Naive thymus-derived CD4-positive, alpha-beta T cell (primary cell): ENCODE measurements at places on chromosomes 1 and 21. TPM values are rescaled to one million over a fixed set of nuclear protein-coding genes. Genes with fewer than 3 reads are reported as not detected.

Gene CDC42BPA
- total RNA-seq: 1.4 TPM

GRCh38 chr1:119659628-119660027 lies 11.6 kb upstream of the ZNF697 start:
- H3K27me3 ChIP-seq: no peaks in the 10 kb centered on the region
- H3K4me3 ChIP-seq: no peak overlapping the region
- DNase-seq: no peak
- H3K27ac ChIP-seq: no peak overlapping the region
- H3K36me3 ChIP-seq: no peaks in the 10 kb centered on the region

DNA sequence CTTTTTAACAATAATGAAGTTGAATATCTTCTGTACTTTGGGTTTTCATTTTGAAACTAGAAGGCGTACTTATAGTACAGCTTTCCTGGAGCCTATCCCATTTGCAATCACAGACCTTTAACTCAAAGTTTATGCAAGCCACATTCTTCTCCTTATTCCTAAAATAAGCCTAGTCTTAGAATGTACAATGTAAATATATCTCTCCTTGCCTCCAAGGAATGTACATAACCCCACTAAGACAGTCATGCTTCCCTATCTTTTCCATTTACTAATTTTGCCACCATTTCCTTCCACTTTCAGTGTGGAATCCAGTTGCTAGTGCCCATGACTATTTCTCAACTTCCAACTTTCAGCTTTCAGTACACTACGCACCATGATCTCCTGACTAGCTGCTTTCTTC lies 327.6 kb downstream of the ST6GALNAC3 start:
- H3K27me3 ChIP-seq: no peaks in the 10 kb centered on the region
- H3K4me3 ChIP-seq: no peak overlapping the region
- H3K27ac ChIP-seq: no peak overlapping the region
- no peak for DNase-seq
- H3K4me1 ChIP-seq: no peaks in the 10 kb centered on the region

- H3K27ac ChIP-seq: no peak overlapping the region
- DNase-seq: no peak
- no peaks in the 10 kb centered on the region for H3K4me1 ChIP-seq
- H3K27me3 ChIP-seq: no peaks in the 10 kb centered on the region
Observed at GRCh38 chr1:221612047-221612777, 129.7 kb downstream of the DUSP10 start.

- no peak overlapping the region for H3K4me3 ChIP-seq
- no peaks in the 10 kb centered on the region for H3K4me1 ChIP-seq
- no peaks in the 10 kb centered on the region for H3K27me3 ChIP-seq
- no peak overlapping the region for H3K27ac ChIP-seq
- DNase-seq: no peak
Observed at GRCh38 chr1:155326020-155326526, 5.4 kb downstream of the RUSC1 start.

DNA sequence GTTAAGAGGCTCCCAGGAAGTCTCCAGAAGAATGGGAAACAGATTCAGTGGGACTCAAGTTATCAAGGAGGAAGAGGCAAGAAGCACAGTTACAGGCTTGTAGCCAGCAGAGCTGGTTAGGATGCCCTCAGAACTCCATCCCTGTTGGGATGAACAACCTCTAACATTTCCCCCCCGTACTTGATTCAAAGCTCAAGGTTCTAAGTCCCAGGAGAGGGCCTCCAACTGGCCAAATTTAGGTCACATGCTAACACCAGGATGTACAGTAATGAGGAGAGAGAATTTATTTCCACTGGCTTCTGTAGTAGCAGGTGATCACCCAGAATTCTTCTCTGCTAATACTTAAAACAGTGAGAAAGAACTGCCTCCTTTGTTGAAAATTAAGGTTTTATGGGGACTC lies 22.3 kb upstream of the HSPA13 start:
- no peak for DNase-seq
- H3K27ac ChIP-seq: no peak overlapping the region
- H3K36me3 ChIP-seq: no peaks in the 10 kb centered on the region
- H3K27me3 ChIP-seq: no peaks in the 10 kb centered on the region
- no peaks in the 10 kb centered on the region for H3K4me1 ChIP-seq
